Mucosa of descending colon (tissue), 3 donors: ENCODE measurements at places on chromosomes 13 and 19. TPM values are rescaled to one million over a fixed set of nuclear protein-coding genes. Genes with fewer than 3 reads are reported as not detected.

The TRPC4 gene
- 0.39 TPM for total RNA-seq

- DNase-seq: no peak
Observed at GRCh38 chr19:1699998-1700732, 47.8 kb upstream of the TCF3 start.

- DNase-seq: peak; percentile 37
Observed at GRCh38 chr19:51259348-51260245, 8.7 kb downstream of the SIGLECL1 start.

The CFAP97D2 gene
- not detected for total RNA-seq

The PGLYRP2 gene
- not detected for total RNA-seq

DNA sequence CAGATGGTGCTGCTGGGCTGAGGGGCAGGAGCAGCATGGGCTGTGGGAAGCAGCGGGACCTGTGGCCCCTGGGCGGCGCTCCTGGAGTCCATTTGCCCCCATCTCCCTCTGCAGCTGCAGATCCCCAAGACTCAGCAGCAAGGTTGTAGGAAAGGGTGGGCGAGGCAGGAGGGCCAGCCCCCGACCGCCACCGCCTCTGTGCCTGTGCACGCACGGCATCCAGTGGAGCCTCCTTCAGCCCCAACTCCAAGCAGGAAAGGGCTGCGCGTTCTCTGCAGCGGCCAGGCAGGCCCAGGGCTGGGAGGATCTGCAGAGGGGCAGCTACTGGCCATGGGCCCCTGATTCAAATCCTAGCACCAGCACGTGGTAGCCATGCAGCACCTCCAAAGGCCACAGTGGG lies 20.8 kb downstream of the DPF1 start:
- no peak for DNase-seq

DNA sequence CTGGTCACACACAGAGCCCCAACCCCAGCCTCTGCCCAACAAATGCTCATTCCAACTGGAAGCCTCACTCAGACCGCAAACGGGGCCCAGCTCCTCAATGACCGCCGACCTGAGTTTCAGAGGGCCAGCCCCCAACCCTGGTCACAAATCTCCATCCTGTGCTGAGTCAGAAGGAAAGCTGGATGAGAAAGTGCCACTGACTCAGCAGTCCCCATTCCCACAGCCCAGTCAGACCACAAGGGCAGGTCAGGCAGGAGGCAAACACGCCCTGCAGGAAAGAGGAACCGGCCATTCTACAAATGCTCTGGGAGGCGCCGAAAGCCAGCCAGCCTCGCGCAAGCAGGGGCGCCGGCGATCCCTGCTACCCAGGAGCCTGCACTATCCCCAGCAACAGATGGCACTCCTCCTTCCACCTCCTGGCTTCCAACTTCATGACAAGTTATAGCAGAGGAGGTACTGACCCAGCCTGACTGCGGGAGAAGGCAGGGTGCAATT lies 14.1 kb upstream of the PRKD2 start:
- DNase-seq: peak; percentile 51

DNA sequence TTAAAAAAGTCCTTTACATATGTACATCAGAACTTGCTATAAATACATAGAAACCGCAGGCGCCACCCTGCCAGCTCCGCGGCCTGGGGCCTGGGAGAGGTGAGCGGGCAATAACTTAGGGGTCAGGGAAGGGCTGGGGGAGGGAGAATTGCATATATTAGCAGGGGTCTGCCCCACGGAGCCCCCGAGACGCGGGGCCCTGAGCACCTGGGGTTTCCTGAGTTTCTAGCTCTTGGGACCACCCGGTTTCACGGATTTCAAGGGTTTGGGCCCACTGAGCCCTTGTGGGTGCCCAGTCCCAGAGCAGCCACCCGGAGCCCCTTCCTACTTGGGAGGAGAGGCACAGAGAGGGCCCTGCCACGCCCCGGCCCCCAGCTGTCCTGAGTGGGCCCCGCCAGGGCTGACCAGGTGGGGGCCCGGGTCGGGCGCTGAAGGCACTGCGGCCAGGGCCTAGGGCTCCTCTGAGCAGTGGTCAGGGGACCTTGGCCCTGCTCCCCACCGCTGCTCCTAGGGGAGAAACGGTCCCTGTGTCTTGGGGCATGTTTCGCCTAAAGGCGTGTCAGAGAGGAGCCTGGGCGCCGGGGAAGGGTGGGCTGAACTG lies 4.0 kb downstream of the GPX4 start:
- no peak for DNase-seq

DNA sequence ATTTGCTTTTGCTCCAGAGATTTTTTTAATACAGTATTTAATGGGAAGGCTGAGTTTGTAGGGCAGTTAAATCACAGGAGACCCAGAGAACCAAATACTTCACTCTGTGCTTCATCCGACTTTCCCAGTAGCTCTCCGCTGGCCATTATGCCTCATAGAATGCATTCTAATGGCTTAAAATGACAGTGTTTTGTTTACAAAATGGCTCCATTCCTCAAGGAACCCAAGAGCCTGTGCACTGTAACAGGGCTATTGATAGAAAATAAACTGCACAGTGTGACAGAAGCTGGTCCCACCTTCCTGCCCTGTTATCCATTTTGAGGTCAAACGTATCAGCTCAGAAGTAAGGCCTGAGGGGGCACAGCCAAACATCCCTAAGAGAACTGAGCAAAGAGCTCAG lies 136.5 kb downstream of the RAP2A start:
- no peak for DNase-seq

GRCh38 chr13:36358175-36358718 lies 12.1 kb upstream of the SPART start:
- no peak for DNase-seq

DNA sequence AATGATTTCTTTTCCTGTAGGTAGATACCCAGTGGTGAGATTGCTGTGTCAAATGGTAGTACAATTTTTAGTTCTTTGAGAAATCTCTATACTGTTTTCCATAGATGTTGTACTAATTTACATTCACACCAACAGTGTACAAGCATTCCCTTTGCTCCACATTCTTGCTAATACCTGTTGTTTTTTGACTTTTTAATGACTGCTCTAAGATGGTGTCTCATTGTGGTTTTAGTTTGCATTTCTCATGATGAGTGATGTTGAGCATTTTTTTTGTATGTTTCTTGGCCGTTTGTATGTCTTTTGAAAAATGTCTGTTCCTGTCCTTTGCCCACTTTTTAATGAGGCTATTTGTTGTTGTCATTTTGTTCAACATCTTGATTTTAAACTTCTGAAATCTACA lies 103.3 kb downstream of the DGKH start:
- DNase-seq: no peak

The ZNF382 gene
- 1.2 TPM for total RNA-seq

The ZFP14 gene
- total RNA-seq: 7.5 TPM
